ENCODE measurements at places on chromosomes 3 and 15. TPM values are rescaled to one million over a fixed set of nuclear protein-coding genes. Genes with fewer than 3 reads are reported as not detected.

GRCh38 chr3:69326855-69327300, 59.0 kb downstream of the FRMD4B start:
- no peak for DNase-seq
- H3K4me1 ChIP-seq, result peaks cover 85% of the 10 kb centered on the region
- no peaks in the 10 kb centered on the region for H3K27me3 ChIP-seq
- H3K27ac ChIP-seq, result peak overlapping the region; percentile 66
- no peak overlapping the region for H3K4me3 ChIP-seq
- no peaks in the 10 kb centered on the region for H3K36me3 ChIP-seq

DNA sequence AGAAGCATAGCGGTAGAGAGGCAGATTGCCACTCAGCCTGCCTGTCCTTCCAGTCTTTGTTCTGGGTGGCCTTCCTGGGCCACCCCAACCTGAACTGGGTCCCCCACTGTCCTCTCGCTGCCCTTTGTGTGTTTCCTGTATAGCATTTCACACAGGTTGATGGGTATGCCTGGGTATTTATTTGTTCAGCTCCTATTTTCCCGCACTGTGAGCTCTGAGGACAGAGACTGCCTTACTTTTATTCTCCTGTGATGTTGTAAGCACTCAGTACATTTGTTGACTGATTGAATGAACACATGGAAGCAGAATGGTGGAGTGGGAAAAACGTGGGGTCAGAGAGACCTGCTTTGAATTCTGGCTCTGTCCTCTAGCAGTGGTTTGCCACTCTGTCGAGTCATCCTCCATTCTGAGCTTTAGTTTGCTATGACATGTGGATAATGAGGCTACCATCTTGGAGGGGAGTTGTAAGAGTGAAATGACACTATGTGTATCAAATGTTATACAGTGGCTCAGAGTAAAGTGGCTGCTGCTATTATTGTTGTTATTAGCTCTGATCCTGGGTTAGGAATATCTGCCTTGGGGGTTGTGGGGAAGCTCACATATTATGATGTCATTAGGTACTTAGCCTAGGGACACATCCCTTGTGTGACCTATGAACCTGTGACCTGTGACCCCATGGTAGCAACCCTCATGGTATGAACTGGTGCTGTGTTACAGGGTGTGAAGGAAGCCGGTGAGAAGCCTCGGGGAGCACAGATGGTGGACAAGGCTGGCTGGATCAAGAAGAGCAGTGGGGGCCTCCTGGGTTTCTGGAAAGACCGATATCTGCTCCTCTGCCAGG, 6.4 kb downstream of the PLEKHO2 start:
- H3K27ac ChIP-seq, result peak overlapping the region; percentile 95
- H3K36me3 ChIP-seq, result peaks cover 4% of the 10 kb centered on the region
- no peaks in the 10 kb centered on the region for H3K27me3 ChIP-seq
- peaks cover 79% of the 10 kb centered on the region for H3K4me1 ChIP-seq

- peaks cover 26% of the 10 kb centered on the region for H3K4me1 ChIP-seq
- H3K36me3 ChIP-seq, result no peaks in the 10 kb centered on the region
- no peak overlapping the region for H3K4me3 ChIP-seq
Observed at GRCh38 chr15:25852661-25853524, 10.2 kb downstream of the ATP10A start.

DNA sequence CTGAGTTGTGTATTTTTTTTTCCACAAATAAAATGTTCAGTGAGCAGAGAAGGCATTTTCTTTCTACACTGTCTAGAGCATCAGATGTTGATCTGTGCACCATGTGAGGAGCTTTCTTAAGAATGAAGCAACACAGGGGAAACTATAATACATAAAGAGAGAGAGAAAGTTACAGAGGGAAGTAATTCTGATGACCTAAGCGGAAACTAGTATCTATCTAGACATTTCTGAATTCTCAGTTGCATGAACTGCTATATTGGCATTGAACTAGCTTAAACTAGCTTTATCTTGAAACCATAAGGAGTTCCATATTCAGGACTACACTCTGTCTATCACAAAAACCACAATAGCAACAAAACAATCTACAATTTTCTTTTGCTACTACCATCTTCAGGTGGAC, 822.4 kb downstream of the VGLL3 start:
- H3K4me1 ChIP-seq, result no peaks in the 10 kb centered on the region
- no peak overlapping the region for H3K4me3 ChIP-seq
- no peaks in the 10 kb centered on the region for H3K27me3 ChIP-seq
- no peak for DNase-seq
- H3K27ac ChIP-seq, result no peak overlapping the region

- H3K36me3 ChIP-seq, result no peaks in the 10 kb centered on the region
- DNase-seq, result no peak
- H3K4me3 ChIP-seq, result no peak overlapping the region
- no peak overlapping the region for H3K27ac ChIP-seq
- H3K4me1 ChIP-seq, result peaks cover 13% of the 10 kb centered on the region
Observed at GRCh38 chr3:195012100-195012499, 258.9 kb downstream of the XXYLT1 start.

- H3K27me3 ChIP-seq, result no peaks in the 10 kb centered on the region
- H3K4me3 ChIP-seq, result no peak overlapping the region
- DNase-seq, result no peak
- H3K4me1 ChIP-seq, result no peaks in the 10 kb centered on the region
- H3K27ac ChIP-seq, result no peak overlapping the region
- no peaks in the 10 kb centered on the region for H3K36me3 ChIP-seq
Observed at GRCh38 chr3:106206146-106206545, 337.3 kb upstream of the CBLB start.

DNA sequence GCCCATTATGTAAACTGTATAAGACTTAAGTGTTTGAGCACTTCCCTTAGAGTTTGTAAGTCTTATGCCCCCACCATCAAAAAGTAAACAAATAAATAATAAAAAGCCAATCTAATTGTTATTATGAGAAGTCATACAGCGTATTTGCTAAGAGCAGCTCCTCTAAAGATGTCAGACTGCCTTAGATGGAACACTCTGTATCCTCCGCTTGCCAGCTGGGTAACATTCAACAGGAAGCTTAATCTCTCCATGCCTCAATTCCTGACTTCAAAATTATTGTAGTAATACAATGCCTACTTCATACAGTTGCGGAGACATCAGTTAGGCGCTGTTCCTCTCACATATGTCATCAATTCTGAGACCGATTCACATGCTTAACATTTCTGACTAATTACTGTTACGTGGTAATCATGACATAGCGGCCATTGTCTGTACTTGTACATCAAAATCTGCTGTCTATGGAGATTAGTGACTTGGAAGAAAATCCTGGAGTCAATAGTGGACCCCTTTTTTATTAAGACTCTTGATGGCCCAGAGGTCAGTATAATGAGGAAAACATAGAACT, 417.7 kb downstream of the LPP start:
- no peak overlapping the region for H3K4me3 ChIP-seq
- DNase-seq, result no peak
- H3K27me3 ChIP-seq, result no peaks in the 10 kb centered on the region
- no peaks in the 10 kb centered on the region for H3K36me3 ChIP-seq

GRCh38 chr15:44712346-44713005, 1.2 kb downstream of the B2M start:
- peak overlapping the region; percentile 67 for H3K4me3 ChIP-seq
- DNase-seq, result peak; percentile 24
- peaks cover 53% of the 10 kb centered on the region for H3K4me1 ChIP-seq
- peak overlapping the region; percentile 100 for H3K27ac ChIP-seq
- H3K36me3 ChIP-seq, result peaks cover 26% of the 10 kb centered on the region

DNA sequence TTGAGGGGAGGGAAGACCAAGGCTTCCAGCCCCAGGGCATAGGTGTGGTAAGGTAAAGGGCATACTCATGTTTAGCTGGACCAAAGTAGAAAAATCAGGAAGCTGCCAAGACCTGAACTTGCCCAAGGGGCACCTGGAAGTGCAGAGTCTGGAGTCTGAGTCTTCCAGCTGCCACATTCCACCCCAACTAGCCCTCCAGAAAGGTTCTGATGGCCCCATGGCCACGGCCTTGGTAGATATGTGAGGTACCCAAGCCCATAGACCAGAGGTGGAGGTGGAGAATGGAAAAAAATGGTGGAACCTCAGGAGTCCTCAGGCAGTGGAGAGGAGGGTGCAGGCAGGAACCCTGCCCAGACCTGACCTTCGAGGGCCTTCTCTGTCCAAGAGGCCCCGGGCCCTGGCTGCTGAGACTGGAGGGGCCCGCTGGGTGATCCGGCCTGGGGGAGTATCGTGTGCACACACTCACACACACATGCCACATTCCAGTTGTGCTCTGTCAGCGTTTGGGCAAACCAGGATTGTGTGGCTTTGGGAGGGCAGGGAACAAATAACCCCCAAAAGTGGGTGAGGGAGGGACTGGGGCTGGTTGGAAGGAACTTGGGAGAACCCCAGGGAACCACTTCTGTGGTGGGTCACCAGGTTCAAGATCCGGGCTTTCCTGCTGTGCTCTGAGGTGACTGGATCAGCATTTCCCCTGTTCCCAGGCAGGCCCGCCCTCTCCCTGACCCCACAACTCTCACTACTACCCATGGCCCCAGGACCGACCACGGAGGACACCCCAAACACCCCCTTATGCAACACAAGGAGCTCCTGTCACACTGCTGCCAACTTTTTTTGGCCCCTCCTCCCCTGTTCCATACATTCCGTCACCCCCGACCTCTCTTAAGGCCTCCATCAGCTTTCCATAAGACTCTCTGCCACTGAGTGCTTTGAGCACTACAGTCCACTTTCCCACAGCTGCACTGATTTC, 11.6 kb downstream of the MYL3 start:
- H3K4me1 ChIP-seq, result peaks cover 1% of the 10 kb centered on the region
- DNase-seq, result no peak
- H3K27ac ChIP-seq, result no peak overlapping the region
- no peaks in the 10 kb centered on the region for H3K36me3 ChIP-seq
- H3K4me3 ChIP-seq, result no peak overlapping the region
- H3K27me3 ChIP-seq, result no peaks in the 10 kb centered on the region

- no peak for DNase-seq
- H3K4me1 ChIP-seq, result no peaks in the 10 kb centered on the region
- H3K4me3 ChIP-seq, result no peak overlapping the region
- no peaks in the 10 kb centered on the region for H3K36me3 ChIP-seq
Observed at GRCh38 chr15:77135181-77135580, 64.3 kb upstream of the TSPAN3 start.

DNA sequence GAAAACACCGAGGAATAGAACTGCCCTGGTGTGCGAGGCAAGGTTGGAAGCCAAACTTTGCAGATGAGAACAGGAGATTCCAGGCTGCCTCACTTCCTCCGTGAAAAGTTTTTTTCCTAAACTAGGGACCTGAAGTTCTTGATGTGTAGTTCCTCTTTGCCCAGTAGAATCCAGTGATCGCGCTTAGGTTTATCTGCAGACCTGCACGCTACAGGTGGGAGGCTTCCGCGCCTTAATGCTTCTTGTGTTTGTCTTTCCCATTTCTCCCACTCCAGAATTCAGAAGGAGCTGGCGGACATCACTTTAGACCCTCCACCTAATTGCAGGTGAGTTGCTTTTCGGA, 5.4 kb downstream of the UBE2E1 start:
- H3K4me1 ChIP-seq, result peaks cover 52% of the 10 kb centered on the region
- H3K27ac ChIP-seq, result peak overlapping the region; percentile 91
- H3K27me3 ChIP-seq, result no peaks in the 10 kb centered on the region
- peak overlapping the region; percentile 78 for H3K4me3 ChIP-seq

PARL gene
- 32.5 TPM for total RNA-seq

CHRM5 gene
- total RNA-seq, result not detected

All from upper lobe of left lung (tissue), 6 donors.